Fibroblast of skin of abdomen (primary cell): ENCODE measurements at places on chromosomes 5 and 9.

- no peak for DNase-seq
These were observed 1300.1 kb upstream of the ACO1 start for GRCh38 chr9:31084350-31084749.

DNA sequence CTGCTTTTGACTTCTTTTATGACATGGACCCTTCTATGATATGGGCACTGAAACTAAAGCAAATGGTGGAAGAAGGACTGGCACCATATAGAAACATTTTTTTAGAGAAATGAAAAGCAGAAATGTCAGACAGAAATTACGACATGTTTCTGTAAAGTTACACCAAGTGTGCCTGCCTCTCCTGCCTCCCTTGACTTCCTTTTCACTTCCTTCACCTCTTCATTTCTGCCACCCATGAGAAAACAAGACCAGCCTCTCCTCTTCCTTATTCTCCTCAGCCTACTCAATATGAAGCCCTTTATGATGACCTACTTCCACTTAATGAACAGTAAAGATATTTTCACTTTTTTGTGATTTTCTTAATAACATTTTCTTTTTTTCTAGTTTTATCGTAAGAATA lies 44.5 kb downstream of the ERCC6L2 start:
- DNase-seq = no peak

- peak; percentile 84 for DNase-seq
These were observed 78.2 kb downstream of the FAM114A2 start for GRCh38 chr5:153960269-153961215.

DNA sequence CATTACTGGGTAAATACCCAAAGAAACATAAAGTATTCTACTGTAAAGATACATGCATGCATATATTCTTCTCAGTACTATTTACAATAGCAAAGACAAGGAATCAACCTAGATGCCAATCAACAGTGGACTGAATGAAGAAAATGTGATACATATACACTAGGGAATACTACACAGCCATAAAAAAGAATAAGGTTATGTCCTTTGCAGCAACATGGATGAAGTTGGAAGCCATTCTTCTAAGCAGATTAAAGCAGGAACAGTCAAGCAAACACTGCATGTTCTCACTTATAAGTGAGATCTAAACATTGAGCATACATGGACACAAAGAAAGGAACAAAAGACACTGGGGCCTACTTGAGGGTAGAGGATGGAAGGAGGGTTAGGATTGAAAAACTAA lies 39.6 kb upstream of the NDUFS4 start:
- DNase-seq = no peak

DNA sequence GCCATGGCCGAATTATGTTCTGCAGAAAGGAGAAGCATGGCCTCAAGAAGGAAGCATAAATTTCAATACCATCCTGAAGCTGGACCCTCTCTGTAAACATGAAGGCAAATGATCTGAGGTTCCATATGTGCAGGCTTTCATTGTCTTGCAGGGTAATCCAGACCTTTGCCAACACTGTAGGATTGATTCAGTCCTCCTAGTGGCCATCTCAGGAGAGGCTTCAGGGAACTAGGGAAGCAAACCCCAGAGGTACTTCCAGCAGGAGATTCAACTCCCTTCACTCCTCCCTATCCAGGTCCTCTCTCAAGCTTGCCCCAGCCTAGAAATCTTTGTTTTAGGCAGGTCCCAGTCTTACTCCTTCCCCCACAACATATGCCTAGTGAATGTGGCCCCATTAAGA lies 99.3 kb upstream of the HCN1 start:
- DNase-seq = no peak
